RKO (cell line): ENCODE measurements at places on chromosomes 1 and 21.
A peak's percentile ranks its signal among the peaks of the same experiment; 100 is the strongest.

DNA sequence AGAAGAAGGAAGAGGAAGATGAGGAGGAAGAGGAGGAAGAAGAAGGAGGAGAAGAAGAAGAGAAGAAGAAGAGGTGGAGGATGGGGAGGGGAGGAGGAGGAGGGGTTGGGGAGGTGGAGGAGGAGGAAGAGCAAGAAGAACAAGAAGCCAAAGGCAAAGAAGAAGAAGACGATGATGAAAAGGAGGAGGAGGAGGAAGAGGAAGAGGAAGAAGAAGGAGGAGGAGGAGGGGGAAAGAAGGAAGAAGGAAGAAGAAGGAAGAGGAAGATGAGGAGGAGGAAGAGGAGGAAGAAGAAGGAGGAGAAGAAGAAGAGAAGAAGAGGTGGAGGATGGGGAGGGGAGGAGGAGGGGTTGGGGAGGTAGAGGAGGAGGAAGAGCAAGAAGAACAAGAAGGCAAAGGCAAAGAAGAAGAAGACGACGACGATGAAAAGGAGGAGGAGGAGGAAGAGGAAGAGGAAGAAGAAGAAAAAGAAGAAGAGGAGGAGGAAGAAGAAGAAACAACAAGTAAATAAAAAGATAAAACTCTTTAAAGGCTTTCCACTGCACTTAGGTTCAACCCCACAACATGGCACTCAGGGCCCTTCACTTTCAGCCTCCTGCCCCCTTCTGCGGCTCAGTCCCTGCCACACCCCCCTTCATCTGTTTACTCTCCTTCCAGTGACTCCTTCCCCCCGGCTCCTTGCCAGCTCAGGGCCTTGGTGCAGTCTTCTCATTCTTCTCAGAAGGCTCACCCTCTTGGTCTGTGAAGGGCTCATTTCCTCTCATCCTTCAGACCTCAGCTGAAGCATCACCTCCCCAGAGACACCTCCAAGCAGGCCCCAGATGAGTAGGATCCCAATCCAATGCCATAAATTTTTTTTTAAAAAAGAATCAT lies 114.0 kb downstream of the KCNN3 start:
- peak; percentile 13 for DNase-seq

DNA sequence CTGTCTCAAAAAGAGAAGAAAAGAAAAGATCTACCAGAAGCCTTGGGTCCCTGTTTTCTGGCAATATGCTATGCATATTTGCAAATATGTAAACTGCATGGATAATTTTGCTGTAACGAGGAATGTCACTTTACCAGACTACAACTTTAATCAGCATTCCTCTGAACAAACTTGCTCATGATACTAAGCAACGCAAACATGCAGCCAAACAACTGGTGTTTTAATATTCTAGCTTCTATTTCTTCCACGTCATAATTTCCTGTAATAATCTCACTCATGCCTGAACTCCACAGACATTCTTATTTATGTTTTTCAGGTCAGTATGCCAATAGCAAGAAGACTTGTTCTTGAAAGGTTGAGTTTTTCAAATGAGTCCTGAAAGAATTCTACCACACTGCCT lies 114.1 kb downstream of the SIM2 start:
- no peak for DNase-seq

DNA sequence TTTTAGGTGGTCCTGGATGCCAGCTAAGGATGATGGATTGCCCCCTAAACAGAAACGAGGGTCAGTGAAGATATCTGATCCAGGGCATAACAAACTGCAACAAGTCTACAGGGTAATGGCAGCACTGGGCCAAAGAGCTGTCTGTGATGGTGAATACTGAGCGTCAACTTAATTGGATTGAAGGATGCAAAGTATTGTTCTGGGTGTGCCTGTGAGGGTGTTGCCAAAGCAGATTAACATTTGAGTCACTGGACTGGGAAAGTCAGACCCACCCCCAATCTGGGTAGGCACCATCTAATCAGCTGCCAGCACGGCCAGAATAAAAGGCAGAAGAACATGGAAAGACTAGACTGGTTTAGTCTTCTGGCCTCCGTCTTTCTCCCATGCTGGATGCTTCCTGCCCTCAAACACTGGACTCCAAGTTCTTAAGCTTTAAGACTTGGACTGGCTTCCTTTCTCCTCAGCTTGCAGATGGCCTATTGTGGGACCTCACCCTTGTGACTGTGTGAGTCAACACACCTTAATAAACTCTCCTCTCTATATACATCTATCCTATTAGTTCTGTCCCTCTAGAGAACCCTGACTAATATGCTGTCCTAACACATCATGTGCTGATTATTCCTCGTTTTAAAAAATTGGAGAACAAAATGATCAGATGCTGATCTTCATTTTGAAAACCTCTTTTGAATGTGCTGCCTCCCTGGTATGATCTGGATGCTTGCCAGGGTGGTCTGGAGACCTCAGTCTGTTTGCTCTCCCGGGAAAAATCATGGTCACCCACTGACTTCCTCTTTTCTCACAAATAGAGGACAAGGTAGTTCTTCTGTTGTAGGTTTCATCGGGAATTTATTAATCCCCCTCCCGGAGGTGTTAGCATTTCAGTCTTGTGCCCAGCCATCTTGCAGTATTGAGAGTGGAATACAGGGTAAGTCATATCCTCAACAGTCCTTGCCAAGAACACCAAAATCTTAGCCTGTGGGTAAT lies 234.7 kb downstream of the SETD4 start:
- DNase-seq = no peak

DNA sequence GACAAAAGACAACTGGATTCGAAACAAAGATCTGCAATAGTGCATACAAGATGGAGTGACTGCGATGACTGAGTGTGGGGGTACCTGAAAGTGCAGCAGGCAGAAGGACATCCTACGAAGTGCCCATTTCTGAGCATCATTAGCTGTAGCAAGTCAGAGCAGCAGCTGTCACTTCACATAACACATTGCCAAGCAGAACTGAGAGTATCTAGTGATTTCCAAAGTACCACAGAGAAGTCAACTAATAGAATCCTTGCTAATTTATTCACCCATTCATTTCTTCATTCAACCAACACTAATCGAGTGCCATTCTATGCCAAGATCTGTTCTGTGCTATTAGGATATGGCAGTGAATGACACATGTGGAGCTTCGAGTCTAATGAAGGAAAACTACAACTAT lies 31.6 kb upstream of the CAMSAP2 start:
- no peak for DNase-seq

- DNase-seq = no peak
These were observed 118.3 kb upstream of the FGGY start for GRCh38 chr1:59178339-59179187.

GRCh38 chr1:237799762-237800474 lies 90.8 kb downstream of the ZP4 start:
- DNase-seq = peak; percentile 78

DNA sequence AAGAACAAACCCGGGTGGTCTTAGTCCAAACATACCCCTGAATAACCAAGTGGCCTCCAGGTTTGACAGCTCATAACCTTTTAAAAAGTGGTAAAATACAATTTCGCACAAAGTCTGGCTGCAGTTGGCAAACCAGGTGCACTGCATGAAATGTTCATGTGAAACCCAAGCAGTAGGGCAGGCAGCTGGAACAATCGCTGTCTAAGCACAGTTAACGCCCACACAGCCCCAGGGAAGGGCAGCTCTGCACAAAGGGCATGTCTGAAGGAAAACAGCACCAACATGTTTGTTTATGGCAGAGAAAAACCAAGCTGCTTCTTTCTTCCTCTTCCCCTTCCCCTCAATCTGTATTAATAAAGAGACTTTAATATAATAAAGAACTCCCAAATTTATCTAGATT lies 49.5 kb downstream of the KIAA1614 start:
- DNase-seq = no peak

DNA sequence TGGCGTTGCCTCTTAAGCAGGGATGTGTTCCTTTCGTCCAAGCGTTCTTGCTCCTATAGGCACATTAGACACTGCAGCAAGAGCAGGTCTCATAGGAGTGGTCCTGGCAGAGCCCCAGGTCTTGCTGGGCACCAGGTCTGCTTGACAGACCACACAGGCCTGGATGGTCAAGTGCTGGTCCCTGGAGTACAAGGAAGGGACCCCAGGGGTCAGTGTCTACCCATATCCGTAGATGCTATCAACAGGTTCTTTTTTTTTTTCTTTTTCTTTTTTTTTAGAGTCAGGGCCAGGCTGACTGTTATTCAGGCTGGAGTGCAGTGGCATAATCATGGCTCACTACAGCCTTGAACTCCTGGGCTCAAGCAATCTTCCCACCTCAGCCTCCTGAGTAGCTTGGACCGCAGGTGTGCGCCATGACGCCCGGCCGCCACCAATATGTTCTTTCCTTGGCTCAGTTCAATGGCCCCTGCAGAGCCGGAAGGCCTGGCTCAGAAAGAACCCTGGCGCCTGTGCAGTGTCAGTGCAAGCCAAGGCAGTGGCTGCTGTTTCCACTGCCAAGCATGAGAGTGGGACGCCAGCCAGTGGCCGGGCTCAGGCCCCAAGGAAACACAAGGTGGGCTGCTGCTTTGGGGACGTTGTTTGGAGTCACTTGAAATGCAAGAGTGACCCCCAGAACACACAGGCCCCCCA lies 10.0 kb upstream of the TNFRSF8 start:
- DNase-seq = no peak

DNA sequence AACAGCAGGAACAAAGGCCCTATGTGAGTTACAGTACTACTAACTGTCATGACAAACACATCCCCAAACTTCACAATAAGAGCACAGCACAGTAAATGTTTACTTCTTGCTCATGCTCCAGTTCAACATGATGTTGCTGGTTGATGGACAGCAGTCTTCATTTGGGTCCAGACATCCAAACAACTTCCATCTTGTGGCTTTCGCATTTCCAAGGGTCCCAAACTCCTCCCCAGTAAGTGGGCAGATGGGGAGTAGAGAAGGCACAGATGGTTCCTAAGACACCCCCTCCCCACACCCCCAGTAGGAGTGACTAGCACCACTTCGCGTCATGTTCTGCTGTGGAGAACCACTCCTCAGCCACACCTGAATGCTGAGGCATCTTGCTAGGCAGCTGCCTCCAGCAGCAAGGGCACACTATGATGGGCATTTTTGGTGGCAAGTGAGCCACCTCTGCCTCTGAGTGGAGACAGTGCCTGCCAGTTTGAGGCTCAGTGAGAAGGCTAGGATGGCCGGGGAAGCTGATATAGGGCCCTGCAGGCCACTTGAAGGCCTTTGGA lies 32.7 kb upstream of the CD2 start:
- no peak for DNase-seq

DNA sequence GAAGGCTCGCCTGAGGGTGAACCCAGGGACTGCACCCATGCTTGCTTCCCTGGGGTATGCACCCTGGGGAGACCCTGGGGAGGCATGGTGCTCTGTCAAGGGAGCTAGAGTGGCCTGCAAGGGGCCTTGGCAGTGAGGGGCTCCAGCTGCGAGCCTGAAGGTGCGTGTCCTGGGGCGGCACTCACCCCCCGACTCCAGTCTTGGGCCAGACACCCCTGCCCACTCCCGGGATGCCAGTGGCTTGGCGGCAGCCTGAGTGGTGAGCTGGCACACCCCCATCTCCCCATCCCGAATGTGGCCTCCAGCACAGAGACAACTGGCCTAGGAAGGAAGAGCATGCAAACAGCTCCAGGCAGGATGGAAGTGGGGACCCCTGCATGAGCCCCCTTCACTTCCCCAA lies 2.6 kb downstream of the SUMO3 start:
- DNase-seq = no peak

- DNase-seq = no peak
These were observed 401 bp upstream of the PRUNE1 start for GRCh38 chr1:151007853-151008243.

DNA sequence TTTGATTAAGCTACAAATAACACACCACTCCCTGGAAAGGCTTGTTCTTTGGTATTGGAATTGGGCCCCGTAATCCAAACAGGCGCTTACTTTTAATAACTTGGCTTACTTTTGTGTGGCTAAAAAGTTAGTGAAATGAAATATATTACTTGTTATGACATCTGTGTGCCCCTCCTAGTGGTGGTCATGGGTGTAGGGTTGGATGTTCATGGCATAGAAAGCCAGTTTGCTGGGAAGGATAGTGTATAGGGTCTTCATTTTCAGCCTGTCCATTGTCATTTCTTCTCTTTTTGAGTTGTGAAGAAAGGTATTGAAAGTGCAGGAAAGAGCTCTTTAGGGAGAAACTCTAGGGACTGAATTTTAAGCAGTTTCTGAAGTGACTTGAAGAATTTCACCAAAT lies 5.9 kb downstream of the CDC14A start:
- DNase-seq = peak; percentile 32

DNA sequence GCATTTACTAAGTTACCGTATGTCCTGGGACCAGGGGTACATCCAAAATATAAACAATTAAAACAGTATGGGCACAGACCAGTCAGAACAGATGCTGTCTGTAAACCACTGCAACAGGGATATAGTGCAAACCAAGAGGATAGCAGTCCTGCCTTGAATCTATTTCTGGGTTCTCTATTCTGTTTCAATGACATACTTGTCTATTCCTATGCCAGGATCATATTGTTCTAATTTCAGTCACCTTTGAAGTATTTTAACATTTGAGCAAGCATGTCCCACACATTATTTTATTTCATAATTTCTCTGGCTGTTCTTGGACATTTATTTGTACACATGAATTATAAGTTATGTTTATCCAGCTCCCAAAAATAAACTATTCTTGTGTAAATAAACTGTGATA lies 28.2 kb upstream of the SYDE2 start:
- DNase-seq = no peak

GRCh38 chr1:15391366-15391765 lies 18.3 kb upstream of the EFHD2 start:
- DNase-seq = no peak

DNA sequence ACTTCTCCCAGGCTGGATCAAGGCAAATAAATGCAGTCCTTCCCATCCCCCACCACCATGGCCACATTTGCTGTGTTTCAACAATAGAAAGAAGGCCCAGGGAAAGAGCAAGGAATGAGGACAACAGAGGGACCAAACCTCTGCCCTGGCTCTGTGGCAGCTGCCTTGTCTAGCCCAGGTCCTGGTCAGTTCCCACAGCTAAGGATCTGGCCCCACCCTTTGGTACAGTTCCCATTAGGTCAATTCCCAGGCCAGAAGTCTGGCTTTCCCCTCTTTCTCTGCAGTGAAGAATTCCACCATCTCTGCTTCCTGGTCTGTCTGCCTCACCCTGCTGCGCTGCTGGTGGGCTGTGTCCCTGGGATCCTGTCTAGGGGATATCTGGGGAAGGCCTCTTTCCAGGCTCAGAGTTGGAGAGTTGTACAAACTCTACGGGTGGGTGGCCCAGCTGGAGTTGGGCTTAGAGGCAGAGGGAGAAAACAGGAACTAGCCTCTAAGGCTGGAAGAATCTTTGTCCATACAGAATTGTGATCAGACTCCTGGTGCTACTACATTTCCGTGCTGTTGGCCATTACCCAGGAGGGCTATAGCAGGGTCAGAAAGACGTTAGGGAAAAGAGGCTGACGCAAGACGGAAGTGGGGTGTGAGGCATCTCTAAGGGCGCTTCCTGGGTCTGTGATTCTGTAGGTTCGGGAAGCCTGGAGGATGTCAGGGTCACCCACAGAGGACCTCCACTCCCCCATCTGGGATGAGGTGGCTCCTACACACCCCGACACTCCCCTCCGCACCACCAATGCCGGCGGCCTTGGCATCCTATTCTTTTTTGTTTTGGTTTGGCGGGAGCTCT lies 953 bp upstream of the NDUFS2 start:
- DNase-seq = no peak

DNA sequence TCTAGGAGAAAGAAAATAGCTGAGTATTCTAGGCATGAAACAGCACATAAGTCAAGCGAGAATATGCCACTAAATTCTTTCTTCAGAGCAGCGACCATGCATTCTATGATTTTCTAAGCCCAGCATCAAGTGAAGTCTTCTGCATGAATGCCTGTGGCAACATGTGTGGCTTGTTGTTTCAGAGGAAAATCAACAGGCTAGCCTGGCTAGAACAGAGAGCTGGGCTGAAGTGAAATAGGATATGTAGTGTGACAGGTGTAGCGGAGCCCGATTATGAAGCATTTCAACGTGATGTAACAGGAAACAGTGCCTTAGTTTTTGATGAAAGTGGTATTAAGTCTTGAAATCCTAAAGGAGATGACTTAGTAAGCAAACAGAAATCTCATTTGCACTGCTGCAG lies 7.0 kb downstream of the CSDE1 start:
- no peak for DNase-seq
